ENCODE measurements at places on chromosomes 3 and 15.

- no peak for DNase-seq
Observed at GRCh38 chr3:82157952-82158351, 396.5 kb upstream of the GBE1 start.

GRCh38 chr3:127637546-127637945, 8.6 kb downstream of the PODXL2 start:
- no peak for DNase-seq

DNA sequence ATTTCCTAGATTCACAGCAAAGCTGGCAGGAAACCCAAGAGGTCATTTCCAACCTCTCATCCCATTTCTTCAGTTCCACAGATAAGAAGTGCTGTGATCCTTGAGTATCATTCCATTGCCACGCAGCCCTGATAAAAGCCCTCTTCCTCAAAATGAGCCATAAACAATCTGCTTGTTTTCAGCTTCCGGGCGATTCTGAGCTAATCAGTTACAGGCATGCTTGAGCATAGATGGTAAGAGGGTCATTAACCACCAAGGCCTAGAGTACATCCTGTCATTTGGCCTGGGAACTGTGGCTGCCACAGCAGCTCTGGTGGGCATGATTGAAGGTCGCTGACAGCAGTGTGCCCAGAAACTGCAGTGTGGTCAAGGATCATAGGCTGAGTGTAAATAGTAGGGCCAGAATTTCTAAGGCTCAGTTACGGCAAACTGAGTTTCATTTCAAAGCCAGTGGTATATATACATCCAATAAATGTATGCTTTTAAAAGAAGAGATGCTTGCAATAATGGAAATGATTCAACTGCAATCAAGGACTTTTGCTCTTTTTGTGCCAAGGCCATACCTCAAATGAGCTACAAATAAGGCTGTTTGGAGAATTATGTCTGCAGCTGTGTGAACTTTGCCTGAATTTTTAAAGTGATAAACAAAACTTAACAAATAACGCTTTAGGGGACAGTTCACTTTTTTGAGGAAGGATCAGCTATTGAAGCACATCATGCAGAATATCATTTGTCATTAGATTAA, 47.3 kb downstream of the P3H2 start:
- DNase-seq = no peak

DNA sequence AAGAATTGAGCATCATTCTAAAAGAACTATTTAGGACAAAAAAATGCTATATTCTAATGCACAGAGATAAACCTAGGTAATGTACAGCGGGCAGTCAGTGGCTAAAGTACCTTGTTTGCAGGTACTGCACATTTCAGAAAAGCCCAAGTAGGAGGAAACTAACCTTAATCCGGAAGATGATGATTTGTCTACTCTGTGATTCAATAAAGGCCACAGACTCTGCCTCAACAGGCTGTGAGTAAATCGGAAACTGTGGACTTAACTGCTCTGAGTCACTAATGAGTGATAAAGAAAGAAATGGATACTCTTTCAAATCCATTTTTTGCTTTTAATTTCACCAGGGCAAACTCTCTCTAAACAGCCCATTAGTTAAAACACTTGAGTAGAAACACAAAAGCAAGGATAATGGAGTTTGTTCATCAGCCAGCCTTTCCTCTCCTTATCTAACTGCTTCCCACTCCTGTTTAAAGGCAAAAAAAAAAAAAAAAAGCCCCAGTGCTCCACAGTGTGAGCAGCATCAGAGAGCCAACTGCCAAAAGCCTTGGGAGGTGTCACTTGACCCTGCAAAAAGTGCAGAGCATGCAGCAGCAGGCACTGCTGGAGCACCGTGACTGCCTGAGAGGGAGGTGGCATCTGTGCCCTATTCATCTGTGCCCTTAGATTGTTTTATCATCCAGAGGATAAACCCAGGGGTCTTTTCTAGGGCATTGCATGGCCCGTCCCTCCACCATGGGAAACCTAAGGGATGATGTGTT, 187.7 kb downstream of the SATB1 start:
- no peak for DNase-seq

DNA sequence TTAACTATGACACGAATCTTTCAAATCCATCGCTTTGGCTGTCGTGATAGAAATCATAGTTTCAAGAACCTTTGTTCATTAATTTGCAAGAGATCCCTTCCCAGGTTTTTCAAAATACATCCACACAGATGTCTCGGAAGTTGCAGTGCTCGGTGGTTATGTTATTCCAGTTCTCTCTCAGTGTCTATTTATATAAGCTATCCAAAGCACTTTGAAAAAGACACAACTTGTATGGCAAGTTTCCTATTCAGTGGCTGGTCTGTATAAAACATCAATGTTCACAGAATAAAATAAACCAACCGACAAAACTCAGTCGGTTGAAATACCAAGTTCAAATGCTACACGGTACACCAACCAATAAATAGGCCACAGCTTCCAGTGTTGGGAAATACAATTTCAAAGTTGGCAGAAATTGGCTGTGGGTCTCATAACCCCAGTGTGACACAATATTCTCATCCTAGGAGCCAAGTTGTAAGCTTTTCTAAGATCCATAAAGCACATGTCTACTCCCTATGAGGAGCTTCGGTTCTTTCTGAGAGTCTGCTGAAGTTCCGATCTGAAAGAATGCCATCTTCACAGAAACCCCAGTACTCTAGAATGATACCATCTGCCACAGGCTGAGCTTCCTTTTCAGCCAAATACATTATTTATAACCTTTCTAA, 23.7 kb downstream of the SATB1 start:
- DNase-seq = no peak

GRCh38 chr3:21752749-21753347, 1.8 kb upstream of the ZNF385D start:
- no peak for DNase-seq

- no peak for DNase-seq
Observed at GRCh38 chr15:40554161-40554525, 10.7 kb downstream of the CCDC32 start.

GRCh38 chr3:135197246-135197645, 402.2 kb downstream of the EPHB1 start:
- no peak for DNase-seq

GRCh38 chr15:80123034-80123433, 29.8 kb upstream of the FAH start:
- no peak for DNase-seq

GRCh38 chr3:71518089-71518488, 65.4 kb downstream of the FOXP1 start:
- no peak for DNase-seq

- DNase-seq = peak; percentile 49
Observed at GRCh38 chr3:13414040-13414729, 5.9 kb downstream of the NUP210 start.

DNA sequence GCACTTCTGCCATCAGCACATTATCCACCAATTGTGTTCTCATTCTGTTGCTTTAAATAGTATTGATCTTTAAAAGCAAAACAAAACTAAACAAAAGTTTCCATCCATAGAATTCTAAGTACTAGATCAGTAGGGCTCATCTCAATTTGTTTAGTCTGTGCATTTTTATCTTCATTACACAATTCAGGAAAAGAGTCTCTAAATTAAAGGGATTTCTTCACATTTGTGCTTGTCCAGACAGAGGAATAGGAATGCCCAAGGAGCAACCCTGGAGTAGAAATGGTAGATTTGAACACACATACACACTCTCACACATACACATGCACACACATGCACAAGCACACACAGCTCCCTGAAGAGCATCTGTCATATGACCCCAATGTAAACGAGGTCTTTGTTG, 21.4 kb downstream of the LMCD1 start:
- DNase-seq = no peak

DNA sequence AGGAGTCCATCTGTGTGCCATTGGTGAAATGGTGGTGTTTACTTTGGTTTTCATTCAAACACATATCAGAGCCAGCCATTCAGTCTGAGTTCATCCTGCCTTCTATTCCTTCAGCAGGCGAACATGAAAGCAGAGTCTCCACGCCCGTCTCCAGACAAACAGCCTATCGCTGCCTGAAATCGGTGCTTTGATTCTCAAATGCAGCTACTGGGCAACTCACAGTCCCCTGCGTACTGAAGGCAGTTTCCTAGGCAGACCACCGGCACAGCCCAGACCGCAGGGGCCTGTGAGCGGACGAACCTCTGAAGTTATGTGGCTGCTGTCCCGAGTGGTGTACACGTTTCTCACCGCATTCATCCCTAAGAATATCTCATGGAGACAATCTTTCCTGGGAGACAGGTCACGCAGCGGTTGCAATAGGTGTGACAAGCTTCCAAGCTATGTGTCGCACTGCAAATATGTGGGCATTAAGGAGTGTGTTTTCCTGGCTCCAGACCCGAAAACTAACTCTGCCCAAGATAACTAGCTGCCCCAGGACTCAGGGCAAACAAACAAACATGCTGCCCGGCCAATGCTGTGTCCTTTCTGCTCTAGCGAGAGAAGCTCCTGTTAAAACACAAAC, 16.9 kb upstream of the RYR3 start:
- no peak for DNase-seq

DNA sequence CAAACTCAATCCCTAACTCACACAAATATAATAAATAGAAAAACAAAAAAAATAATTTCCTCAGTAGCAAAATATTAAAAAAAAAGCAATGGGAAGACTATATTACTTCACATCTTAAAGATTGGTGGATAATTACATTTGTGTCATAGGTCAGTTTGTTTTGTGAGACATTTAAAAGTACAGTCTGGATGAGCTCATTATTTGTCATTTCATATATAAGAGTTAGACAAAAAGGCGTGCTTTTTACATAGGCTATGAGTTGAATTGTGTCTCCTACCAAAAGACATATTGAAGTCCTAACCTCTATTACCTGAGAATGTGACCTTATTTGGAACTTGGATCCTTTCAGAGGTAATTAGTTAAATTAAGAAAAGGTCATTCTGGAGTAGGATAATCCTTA, 710.1 kb upstream of the CBLB start:
- no peak for DNase-seq

DNA sequence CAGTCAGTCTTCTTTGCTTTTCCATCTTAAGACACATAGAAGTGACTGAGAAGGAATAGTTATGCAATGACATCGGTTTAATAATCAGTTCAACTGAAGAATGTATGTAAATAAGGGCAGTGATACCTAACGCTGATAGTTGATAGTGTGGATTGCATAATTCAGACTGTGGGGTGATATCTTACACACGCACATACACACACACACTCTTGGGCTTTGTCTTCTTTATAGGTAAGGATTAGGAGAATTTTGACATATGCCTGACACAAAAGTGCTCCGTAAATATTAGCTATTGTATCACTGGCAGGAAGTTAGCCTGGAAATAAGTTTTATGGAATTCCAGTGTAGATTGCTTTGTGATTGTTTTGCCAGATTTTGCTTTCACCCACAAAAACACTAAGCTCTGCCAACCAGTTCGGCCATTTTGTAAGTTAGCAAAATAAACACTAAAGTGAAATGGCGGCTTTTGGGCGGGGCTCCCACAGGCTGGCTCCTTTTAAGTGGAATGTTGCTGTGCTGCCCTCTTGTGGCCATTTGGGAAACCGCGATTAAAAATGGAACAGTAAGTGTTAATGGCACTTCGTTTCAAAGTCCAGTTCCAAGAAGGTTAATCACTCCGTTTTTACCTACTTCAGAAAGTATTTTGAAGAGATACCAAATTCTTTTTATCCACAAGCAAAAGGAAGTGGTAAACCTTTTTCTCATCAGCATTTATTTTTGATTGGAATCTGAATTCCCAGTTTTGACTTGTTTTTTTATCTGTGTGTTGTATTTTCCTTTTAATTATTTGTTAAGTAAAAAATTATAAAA, 17.7 kb downstream of the CHD2 start:
- DNase-seq = peak; percentile 82

- DNase-seq = no peak
Observed at GRCh38 chr3:95883801-95884200, 930.6 kb upstream of the EPHA6 start.

DNA sequence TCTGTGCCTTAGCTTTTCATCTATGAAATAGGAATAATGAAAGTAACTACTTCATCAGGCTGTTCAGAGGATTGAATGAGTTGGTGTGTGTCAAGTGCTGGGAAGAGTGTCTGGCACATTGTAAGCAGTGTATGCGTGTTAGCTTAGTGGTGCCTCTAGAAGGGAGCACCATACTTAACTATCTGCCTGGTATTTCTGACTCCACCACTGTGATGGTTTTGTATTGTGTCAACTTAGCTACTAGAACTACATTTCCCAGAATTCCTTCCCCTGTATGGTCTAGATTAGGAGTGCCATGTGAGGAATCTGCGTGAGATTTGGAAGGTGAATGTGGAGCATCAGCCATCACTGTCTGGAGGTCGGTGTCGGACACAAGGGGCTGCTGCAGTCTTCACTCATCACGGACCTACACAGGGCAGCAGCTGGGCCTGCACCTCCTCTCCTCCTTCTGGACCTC, 115.4 kb upstream of the GALNT15 start:
- no peak for DNase-seq

DNA sequence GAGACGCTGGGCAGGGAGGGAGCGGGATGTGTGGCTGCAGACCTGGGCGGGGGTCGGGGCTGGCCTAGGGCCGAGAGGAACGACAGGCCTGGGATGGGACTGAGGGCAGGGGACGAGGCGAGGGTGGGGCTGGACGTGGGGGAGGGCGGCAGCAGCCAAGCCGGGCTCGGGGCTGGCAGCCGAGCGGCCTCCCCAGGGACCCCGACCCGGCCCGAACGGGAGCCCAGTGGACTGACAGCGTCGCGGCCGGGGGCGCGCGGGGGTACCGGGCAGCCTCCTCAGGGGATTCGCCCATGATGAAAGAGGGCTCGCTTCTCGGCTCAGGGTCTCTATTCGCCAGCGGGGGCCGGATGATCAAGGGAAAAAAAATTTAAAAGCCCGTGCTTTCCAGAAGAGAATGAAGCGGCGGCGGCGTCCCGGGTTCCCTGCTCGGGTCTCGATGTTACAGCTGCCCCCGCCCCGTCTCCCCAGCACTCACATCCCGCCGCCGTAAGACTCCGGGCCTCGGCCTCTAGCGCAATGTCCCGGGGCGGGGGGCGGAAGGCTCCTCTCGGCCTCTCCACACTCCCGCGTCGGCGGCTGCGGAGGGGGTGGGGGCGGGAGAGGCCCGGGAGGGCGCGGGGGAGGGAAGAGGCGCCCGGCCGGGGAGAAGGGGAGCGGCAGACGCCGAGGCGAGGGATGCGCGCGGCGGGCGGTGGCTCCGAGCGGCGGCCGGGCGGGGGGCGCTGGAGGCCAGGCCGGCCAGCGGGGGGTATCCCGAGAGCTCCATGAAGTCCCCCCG, 4.3 kb downstream of the PTH1R start:
- DNase-seq = no peak

DNA sequence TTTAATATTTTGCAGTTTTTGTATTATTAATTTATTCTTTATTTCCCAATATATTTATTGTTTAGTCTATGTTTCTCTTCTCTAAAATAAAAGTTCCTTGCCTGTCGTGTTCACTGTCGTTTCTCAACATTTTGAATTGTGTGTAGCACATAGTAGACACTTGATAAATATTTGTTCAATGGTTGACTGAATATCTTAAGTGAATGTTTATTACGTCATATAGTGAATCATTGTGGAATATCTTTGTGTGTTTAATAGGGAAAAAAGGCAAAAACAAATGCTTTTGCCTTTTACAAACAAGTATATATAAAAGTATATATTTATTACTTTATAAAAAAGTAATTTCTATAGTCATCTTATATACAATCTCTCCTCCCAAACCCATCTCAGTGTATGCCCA, 572.3 kb downstream of the EPHA3 start:
- DNase-seq = no peak

GRCh38 chr3:149850787-149851584, 38.0 kb downstream of the RNF13 start:
- no peak for DNase-seq

Measured in activated CD8-positive, alpha-beta memory T cell treated with anti-CD3 and anti-CD28 coated beads for 1 hour (primary cell).